ENCODE measurements at places on chromosomes 6 and 20.

DNA sequence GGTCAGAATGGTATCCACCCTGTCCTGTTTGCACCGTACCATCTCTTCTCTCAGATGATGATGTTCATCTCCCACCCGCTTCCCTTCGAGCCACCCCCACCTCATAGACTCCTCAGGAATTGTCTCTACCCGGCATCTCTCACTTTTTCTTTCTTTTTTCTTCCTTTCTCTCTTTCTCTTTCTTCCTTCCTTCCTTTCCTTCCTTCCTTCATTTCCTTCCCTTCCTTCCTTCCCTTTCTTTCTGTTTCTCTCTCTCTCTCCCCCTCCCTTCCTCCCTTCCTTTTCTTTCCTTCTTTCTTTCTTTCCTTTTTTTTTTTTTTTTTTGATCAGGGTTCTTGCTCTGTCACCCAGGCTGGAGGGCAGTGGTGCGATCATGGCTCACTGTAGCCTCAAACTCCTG, 27.7 kb upstream of the PNPLA1 start:
- DNase-seq: no peak

DNA sequence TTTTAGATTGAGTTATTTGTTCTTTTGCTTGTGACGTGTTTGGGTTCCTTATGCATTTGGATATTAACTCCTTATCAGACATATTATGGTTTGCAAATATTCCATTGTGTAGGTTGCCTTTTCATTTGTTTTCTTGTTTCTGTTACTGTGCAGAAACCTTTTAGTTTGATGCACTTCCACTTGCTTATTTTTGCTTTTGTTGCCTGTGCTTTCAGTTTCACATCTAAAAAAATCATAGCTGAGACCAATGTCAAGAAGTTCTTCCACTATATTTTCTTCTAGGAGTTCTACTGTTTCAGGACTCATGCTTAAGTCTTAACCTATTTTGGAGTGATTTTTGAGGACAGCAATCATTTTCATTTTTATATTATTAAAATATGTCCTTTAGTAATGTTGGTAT, 113.5 kb downstream of the EPM2A start:
- DNase-seq: no peak

DNA sequence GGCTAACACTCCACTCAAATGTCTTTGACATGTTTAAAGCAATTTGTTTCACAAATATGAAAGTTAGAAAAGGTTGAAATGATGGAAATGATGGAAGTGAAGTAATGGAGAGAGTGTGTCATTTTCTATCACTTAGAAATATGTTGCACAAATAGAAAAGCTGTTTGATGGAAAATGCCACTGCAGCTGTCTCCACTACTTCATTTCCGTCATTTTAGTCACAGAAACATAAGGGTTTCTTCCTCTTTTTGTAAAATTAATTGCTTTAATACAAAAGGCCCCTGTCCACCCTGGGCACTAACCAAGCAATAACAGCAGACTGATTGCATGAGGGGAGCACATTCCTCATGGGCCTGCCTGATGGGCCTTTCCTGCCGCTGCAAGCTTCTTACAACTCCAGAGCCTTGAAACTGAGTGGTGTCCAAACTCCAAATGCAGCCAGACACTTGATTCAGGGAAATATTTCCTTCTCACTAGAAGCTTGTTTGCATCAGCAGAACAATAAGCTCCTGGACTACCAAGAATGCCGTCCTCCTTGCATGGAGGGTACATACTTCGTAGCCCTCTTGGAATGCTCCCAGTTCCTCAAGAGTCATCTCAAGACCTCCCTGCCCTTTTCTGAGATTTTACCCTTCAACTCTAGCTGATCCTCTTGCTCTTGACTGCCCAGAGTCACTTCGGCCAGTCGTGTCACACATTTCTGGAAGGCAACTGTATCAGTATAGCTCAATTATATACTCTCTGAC, 36.1 kb downstream of the F13A1 start:
- no peak for DNase-seq

- DNase-seq: no peak
Observed at GRCh38 chr6:3568396-3569082, 111.7 kb upstream of the SLC22A23 start.

- DNase-seq: no peak
Observed at GRCh38 chr6:1739680-1740079, 130.0 kb downstream of the FOXC1 start.

DNA sequence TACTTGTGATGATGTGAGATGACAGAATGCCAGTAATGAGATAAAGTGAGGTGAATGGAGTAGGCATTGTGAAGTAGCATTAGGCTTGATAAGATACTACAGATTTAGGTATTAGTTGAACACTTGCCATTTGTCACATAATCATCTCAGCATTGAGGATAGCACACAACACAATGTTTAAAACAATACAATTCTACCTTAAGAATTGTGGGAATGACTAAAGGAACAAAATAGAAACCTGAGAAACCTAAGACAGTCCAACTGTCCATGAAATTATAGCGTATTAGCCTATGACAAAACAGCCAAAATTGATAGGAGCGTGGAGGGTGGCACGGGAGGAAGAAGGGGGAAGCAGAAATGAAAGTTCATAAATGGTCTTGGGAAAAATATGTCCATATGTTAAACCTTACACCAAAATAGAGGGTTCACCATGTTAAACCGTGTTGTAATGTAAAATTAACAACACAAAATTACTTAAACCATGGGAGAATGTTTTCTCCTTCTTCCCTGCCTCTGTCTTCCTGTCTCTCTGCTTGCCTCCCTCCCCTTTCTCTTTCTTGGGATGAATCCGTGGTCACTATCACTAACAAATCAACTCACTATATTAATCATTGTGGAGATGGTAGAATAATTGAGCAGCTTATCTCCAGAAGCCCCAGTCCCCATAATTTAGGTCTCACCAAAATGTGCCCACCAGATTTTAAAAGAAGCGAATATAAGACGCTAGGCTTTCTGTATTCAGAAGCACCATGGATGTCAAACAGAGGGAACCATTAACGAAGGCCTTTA, 33.0 kb upstream of the HFE start:
- DNase-seq: no peak

DNA sequence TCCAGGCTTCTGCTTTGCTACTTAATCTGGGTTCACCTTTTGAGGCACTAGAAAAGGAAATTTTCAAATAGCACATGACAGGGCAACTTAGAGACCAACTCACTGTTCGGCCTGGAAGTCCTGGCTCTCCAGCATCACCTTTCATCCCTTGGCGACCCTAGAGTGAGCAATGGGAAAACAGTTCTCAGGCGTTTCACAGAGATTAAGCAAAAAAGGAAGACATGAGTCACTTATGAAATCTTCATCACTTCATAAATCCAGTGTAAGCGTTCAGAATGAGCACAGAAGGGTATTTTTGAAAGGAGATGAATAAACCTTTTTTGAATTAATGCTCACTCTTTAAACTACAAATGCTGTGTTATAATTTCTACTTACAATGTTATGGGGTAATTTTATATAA, 104.0 kb downstream of the COL12A1 start:
- no peak for DNase-seq

DNA sequence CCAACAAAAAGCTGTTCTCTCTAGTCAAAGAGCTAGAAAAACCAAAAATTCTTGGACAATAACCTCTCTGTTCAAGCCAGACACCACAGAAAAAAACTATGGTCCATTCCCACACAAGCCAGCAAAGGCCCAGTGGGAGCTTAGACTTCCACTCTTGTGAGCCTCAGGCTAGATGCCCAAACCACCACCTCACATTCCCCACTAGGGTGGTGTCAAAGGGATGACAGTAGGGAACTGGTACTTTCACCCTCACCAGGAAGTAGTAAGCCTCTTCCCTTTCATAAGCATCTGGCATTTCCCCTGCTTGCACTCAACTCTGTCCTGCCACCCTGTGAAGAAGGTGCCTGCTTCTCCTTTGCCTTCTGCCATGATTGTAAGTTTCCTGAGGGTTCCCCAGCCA, 58.4 kb upstream of the RNF217 start:
- DNase-seq: no peak

GRCh38 chr6:140382355-140382754, 1007.9 kb upstream of the CITED2 start:
- DNase-seq: no peak

- DNase-seq: peak; percentile 38
Observed at GRCh38 chr6:42661540-42662153, 60.8 kb downstream of the PRPH2 start.

DNA sequence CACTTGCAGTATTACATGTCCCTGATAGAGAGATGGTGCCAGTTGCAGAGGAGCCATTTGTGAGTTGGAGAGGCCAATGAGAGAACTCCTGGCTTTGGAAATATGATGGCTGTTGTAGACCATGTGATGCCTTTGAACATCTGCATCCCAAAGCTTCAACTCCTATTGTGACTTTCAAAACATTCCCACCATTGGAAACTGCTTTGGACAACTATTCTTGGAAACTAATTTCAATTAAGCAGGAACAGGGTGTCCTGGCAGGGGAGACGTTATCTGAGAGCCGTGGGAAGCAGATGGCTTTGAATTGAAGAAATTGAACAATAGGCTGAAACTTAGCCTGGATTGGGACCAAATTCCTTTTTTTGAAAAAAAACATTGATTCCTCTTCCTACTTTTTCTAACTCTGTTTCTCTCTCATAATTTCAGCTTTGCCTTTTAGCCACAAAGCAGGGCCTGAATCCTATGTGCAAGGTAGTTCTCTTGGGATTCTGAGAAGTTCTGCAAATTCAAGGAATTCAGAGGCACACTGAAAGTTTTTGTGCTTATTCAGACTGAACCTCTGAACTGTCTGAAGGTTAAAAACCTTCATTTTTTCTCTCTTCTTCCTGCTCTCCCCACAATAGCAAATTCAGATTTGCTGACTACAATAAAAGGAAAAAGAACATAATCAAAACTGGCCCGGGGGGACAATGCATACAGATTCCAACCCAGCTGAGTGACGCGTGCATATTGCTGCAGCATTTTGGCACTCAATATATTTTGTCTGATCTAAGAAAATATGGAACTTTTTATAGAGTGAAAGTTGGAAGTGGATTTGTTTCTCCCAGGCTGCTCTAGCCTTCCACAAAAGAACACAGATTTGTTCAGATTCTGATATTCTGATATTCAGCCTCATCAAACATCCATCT, 720.4 kb upstream of the CHD6 start:
- DNase-seq: no peak

DNA sequence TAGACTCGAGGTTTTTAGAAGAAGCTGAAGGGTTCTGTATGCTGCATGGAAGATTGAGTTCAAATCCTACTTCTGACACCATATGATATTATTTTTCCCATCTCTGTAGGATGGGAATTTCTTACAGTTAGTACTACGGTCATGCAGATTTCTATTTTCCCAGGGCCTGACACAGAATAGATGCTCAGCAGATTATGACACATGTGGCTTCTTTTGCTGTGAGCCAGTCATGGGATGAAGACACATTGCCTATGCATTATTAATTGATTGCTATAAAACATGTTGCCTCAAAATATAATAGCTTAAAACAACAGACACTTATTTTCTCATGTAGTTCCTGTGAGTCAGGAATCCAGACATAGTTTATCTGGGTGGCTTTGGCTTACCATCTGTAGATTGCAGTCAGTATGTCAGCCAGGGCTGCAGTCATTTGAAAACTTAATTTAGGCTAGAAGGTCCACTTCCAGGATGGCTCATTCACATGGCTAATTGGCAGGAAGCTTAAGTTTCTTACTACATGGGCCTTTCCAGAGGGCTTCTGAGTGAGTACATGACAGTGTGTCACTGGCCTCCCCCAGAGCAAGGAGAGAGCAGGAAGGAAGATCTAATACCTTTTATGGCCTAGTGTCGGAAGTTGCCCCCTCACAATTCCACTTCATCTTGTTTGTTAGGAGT, 29.5 kb downstream of the TOP1 start:
- DNase-seq: peak; percentile 48

DNA sequence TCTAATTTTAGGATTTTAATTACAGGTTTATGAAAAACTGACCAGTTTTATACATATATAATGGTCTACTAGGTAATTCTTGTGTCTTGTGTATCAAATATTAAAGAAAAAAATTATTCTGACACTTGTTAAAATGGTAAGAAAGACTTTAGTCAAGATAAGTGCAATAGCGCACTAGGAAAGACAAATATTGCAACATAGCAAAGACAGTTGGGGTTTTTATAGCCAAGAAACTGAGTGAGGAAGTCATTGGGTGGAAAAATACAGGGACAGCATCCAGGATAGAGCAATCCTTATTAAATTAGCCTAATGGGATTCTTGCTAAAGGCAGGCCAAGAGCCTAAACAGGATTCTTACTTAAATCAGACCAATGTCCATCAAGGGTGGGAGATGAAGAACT, 71.1 kb downstream of the ROS1 start:
- no peak for DNase-seq

DNA sequence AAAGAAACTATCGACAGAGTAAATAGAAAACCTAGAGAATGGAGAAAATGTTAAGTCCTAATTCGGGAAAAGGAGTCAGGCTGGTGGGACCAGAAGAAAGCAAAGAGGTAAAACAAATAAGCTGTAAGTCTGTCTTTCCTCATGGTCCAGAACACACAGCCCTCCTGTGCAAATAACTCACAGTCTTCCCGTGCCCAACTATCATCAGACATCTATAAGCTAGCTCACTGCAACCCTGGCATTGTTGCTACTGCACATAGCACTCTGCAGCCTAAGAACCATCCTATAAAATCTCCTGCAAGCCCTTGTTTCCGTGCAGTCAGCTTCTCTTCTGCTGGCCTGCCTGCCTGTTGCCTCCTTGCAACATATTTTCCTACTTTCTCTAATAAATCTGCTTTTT, 17.4 kb downstream of the HLA-DRA start:
- no peak for DNase-seq

GRCh38 chr6:132023490-132023889, 72.3 kb upstream of the CCN2 start:
- DNase-seq: no peak

DNA sequence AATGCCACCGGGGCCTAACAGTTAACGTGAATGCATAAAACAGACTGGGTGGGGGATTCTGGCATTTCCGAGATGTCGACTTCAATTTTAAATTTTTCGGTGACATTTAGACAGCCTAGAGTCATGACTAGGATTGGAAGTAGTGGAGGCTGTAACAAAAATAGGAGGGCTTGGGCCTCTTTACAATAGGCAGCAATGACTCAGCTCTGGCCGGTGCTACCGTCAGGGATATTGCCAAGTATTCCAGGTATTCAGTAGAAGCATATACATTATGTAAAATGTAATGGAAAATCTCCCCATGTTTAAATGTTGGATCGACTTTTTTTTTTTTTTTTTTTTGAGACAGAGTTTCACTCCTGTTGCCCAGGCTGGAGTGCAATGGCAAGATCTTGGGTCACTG, 136.2 kb upstream of the STMND1 start:
- DNase-seq: no peak

Measured in HFF-Myc (cell line).